ENCODE measurements at places on chromosomes 11 and 22.
A peak's percentile ranks its signal among the peaks of the same experiment; 100 is the strongest.

GRCh38 chr11:109309153-109309552 is 112.8 kb upstream of the C11orf87 start:
- no peak for DNase-seq

- DNase-seq, result no peak
Measured at GRCh38 chr11:122910775-122911174, 28.2 kb downstream of the JHY start.

DNA sequence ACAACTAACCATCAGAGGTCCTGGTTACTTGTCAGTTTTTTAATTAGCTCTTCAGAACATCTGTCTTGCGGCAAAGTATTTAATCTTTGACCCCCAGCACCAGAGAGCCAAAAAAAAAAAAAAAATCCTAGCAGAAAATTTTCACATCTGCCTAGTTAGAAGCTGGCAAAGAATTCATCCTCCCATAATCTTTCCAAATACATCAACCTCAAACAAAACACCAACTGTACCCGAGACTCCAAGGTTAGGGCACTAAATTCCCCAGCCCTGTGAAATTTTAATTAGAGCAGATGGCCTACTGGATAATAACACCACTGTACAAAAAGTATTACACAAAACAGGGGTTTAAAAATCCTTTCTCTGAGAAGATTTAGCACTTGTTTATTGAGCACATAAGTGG is 55.7 kb downstream of the RAB38 start:
- DNase-seq, result no peak

DNA sequence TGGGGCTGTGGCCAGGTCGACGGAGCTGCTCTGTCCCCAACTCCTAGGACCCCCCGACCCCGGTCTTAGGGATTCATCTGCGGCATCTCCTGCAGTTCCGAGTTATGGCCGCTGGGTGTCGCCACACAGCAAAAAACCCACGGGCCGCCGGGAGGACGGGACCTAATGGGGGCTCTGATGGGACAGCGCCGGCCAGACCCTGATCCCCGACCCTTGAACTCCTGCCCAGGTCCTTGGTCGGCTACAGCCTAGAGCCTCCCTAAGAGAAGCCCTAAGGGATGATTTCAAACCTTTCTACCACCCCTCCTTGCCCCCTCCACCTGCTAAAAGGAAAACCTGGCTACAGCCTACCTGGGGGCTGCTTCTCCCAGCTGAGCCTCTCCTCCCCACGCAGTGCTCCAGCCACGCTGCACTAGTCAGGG is 30.8 kb upstream of the LRRC10B start:
- DNase-seq, result peak; percentile 74

DNA sequence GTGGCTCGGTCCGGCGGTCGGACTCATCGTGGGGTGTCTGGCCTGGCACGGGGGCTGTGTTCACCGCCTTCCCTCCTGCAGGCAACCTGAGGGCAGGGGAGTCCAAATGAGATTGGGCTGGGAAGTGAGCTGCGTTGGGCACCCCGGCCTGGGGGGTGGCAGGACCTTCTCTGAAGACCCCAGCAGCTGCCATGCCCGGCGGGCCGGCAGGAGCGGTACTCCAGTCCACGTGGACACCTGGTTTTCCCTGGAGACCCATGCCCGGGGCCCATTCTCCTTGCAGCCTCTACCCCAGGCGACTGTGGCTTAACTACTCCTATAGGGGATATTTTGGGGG is 24.5 kb downstream of the LRRC10B start:
- DNase-seq, result no peak

DNA sequence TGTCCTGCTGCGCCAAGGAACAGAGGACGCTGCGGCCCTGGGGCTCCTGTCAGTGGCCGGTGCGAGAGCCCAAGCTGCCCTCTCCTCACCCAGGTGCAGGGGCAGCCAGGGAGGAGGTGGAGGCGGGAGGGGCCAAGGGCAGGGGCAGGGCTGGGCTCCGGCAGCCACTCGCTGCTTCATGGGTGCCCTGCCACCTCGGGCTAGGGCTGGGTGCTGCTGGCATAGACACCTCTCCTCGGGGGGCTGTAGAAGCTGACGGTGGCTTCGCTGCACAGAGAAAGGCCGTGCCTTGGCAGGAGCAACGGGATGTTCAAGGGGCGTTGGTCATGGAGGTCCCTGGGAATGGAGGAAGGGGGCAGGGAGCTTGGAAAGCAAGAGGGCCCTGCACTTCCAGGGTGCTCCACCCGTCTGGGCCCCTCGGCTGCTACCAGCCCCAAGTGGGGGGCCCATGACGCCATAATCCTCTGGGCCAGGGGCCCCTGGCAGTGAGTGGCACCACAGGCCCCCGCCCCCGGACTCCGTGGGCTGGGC is 1.6 kb upstream of the TBX1 start:
- no peak for DNase-seq

DNA sequence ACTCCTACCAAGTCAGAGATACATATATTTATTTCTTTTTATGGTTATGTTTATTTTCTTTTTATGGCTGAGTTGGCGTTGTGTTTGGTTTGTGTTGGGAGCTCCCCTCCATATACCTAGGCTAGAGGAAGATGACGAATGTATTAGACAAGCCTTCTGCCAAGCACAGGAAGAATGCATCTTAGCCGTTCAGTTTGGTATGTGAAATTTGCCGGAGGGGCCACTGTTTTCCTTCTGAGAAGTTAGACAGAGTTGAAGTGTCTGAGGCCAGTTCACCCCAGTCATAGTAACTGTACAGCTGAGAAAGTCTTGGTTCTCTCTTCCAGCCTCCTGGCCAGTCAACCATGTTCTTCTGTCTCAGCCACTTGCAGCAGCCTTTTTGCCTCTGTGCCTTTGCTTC is 29.8 kb downstream of the TEAD1 start:
- no peak for DNase-seq

DNA sequence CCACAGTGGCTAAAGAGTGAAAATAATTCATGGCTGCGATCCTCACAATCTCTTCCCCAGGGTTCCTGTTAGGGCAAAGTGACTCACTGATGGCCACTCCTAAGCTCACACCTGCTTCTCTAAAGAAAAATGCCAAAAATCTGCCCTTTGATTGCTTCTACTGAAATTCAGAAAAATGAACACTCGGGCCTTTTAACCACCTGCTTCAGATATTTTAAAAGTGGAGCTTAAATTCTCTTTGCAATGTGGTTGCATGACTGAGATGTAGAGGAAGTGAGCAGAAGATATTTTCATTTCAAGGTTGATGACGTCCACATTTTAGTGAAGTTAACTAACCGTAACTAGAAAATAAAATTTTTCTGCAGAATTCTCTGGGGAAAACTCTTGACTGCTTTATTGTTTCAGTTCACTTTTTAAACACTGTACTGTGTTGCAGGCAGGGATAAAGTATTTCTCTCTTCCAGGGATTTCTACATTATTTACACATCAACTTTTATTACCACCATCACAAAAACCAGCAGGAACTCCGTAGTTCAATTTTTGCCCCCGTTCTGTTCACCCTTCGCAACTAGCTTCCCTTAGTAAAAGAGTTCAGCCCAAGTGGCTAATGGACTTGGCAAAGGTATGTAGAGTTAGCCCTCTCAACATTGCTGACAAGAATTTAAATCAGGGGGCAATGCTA is 8.5 kb downstream of the RAB30 start:
- no peak for DNase-seq

DNA sequence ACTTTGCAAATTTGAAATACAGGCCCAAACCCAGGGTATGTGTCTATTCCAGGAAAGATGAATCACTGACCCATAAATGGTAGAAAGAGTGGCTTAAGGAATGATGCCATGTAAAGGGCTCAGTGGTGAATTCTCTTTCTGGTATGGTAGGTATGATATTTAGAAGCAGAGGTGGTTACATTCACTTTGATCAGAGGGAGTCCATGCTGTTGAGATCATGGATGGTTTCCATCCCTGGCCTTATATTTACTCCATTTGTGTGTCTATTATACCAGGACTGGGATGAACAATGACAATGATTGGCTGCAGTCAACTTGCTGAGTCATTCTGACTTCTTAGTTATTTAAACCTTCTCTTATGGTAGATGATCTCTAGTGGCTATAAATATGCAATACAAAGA is 419.8 kb upstream of the LRRC4C start:
- no peak for DNase-seq

- DNase-seq, result no peak
Measured at GRCh38 chr22:45777852-45778375, 106.3 kb downstream of the ATXN10 start.

- no peak for DNase-seq
Measured at GRCh38 chr11:105740164-105740903, 130.5 kb downstream of the GRIA4 start.

GRCh38 chr11:13462311-13462900 is 616 bp downstream of the BTBD10 start:
- peak; percentile 78 for DNase-seq

GRCh38 chr11:62854825-62855570 is 15.6 kb upstream of the WDR74 start:
- DNase-seq, result no peak

DNA sequence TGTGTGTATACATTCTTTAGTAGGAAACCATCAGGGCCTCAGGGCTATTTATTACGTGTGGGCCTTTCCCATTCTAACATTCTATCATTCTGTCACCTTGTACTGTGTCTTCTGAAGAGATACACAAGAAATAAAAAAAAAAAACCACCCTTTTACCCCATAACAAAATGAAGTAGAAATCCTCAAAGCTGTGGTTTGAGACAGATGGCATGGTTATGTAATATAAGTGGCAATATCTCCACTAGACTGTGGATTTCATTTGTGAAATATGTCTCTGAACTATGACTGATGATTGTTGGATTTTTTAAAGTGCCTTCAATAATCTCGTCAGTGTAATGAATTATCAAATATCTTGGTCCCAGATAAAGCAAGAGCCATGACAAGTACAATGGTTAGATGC is 150.0 kb upstream of the BLID start:
- no peak for DNase-seq

DNA sequence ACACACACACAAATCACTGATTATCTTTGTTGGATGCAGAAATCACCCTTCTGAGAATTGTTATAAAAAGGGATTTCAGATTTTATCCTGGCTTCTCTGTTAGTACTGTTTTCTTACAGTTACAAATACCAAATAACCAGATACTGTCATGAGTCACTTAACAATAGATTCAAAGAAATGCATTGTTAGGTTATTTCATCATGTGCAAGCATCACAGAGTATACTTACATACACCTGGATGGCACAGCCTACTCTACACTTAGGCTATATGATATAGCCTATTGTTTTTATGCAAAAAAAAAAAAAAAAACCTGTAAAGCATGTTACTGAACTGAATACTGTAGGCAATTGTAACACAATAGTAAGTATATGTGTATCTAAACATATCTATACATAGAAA is 319.2 kb upstream of the ARHGAP42 start:
- DNase-seq, result no peak

GRCh38 chr11:113615098-113615497 is 91.0 kb downstream of the TMPRSS5 start:
- no peak for DNase-seq

DNA sequence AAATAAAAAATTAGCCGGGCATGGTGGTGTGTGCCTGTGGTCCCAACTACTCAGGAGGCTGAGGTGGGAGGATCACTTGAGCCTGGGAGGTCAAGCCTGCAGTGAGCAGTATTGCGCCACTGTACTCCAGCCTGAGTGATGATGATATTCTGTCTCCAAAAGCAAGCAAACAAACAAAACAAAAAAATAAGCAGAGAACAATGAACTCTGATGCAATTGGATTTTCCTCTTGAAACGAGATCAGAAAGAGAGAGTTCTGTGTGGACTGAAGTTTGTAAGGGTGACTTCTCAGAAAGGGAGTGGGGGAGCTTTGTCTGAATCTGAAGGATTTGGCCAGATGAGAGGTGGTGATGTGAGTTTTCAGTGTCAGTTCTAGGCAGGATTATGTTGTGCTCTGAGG is 6.0 kb upstream of the TMEM123 start:
- no peak for DNase-seq

GRCh38 chr11:35029979-35030682 is 108.8 kb upstream of the CD44 start:
- DNase-seq, result no peak

DNA sequence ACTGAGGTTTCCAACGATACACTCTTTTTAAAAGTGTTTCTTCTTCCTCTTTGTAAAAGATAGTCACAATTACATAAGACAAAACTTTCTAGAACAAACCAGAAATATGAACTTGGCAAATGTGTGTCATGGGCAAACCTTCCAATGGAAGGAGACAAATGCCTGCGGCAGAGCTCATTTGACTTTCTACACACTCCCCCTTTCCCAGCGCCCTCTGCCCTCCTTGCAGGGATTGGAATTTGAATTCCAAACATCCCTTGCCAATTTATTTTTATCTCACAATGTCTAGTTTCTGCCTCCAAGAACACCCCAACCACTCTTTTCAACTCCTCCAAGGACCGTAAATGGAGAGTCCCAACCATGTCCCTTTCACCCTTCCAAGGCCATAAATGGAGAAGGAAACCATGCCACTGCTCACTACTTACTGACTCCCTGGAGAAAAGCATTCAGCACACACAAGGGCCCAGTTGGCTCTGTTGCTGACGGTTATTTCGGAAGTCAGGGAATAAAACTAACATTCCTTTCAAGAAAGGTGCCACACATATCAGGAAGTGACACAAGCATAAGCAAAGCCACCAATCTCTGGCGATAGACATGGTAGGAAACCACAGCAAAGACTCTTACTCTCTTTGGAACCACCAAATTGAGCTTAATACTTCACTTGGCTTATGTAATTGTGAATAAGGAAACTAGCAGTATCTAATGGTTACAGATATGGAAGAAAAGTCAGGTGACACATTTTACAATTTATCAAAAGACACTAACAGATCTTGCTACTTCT is 15.0 kb upstream of the ESAM start:
- no peak for DNase-seq

DNA sequence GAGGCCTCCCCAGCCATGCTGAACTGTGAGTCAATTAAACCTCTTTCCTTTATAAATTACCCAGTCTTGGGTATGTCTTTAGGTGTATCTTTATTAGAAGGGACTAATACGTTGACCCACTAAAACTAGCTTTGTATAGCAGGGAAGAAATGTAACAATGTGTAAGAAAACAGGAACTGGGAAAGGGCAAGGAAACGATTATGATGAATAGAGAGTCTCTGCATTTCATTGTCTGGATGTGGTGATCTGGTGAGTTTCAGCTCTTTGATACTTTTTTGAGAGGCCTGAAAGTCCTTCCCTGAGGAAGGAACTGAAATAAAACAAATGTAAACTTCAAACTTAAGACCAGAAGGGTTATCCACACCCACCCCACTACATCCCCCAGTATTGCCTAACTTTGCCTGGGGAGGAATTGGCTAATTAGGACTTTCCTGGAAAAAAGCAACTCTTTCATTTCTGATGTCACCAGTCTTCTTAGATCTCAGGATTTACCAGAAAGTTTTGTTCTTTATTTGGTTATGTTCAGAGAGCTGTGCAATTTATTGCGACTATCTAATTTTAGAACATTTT is 119.0 kb downstream of the LDLRAD3 start:
- no peak for DNase-seq

GRCh38 chr11:70423523-70424505 is 25.5 kb downstream of the CTTN start:
- peak; percentile 70 for DNase-seq

GRCh38 chr11:81772166-81772565 is 961.5 kb downstream of the FAM181B start:
- no peak for DNase-seq

- DNase-seq, result no peak
Measured at GRCh38 chr11:126384449-126385070, 29.1 kb downstream of the ST3GAL4 start.
